Fibroblast of skin of scalp (primary cell): ENCODE measurements at places on chromosomes 6 and 20.

DNA sequence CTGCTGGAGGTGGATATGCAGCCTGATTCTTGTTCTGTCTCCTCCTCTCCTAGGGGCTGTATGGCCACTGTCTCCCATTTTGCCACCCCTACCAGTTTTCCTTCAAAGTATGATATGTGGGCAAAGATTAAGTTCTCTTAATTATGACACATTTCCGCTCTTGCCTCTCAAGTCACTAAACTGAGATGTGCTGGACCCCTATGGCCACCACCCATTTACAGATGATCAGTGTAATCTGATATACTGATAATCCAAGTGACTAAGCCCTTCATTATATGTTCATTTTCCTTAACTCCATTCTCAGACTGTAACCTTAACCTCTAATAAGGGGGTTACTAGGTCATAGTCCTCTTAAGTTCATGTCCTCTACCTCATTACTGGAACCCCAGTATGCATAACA lies 711 bp upstream of the C20orf141 start:
- DNase-seq = no peak

DNA sequence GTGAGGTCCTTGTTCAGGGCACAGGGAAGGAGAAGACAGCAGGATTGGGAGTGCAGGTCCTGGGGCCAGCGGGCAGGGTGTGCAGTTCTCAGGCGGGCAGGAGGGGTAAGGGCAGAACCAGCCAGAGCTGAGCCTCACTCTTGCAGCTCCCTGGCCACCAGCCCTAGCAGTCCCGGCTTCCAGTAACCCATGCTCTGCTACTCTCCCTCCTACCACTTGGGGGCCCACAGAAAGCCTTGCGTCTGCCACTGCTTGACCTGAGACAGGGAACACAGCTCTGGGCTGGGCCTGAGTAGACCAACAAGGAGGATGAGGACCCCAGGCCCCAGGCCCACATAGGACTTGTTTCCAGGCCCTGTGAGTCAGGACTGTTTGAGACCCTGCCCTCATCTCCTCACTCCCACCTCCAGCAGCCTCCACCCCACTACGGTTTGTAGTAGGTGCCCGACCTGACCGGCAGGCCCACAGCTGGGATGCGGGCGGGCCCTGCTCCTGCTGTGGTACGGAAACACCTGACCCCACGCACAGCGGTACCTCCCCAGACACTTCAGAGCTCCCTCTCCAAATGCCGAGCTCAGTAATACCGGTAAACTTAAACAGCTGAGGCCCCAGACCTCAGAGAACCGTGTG lies 39.2 kb downstream of the KCNK5 start:
- DNase-seq = peak; percentile 8

- DNase-seq = no peak
Measured at GRCh38 chr6:113693851-113694250, 163.3 kb upstream of the MARCKS start.

DNA sequence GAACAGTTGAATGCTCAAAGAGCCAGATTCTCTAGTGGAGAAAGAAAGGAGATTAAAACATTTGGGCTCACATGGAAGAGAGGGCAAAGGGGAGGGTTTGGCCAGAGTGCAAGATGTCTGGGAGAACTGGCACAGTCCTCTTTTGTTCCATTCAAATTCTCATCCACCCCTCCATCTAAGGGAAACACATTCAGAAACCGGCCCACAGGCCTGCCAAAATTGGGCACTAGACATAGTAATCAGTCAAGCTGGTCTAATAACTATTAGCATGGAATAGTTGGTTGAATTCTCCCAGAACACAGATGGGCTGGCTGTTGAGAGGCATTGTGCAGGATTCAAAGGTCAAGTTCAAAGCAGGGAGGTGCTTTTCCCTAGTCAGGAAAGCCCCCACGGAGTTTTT lies 341.4 kb upstream of the IRAK1BP1 start:
- no peak for DNase-seq

DNA sequence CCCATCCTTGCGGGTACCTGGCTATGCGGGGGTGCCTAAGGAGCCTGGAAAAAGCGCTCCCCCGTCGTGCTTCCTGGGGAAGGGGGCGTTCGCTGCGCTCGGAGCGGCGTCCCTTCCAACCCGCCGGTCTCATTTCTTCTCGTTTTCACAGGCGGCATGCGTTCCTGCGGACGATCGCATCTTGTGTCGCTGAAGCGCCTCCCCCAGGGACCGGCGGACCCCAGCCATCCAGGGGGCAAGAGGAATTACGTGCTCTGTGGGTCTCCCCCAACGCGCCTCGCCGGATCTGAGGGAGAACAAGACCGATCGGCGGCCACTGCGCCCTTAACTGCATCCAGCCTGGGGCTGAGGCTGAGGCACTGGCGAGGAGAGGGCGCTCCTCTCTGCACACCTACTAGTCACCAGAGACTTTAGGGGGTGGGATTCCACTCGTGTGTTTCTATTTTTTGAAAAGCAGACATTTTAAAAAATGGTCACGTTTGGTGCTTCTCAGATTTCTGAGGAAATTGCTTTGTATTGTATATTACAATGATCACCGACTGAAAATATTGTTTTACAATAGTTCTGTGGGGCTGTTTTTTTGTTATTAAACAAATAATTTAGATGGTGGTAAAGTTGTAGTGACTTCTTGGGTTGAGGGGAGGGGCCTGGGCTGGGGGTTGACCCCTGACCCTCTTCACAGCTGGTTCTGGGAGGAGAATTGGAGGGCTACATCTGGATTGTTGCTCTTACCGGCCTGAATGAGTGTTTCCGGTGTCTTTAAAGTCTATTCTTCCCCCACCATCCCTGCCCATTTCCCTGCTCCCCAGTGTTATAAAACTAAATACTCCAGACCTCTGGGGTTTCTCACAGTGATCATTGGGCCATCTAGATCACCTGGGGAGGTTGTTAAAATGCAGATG lies 1.1 kb downstream of the ID1 start:
- no peak for DNase-seq

GRCh38 chr6:159815410-159815809 lies 15.3 kb downstream of the PNLDC1 start:
- no peak for DNase-seq

DNA sequence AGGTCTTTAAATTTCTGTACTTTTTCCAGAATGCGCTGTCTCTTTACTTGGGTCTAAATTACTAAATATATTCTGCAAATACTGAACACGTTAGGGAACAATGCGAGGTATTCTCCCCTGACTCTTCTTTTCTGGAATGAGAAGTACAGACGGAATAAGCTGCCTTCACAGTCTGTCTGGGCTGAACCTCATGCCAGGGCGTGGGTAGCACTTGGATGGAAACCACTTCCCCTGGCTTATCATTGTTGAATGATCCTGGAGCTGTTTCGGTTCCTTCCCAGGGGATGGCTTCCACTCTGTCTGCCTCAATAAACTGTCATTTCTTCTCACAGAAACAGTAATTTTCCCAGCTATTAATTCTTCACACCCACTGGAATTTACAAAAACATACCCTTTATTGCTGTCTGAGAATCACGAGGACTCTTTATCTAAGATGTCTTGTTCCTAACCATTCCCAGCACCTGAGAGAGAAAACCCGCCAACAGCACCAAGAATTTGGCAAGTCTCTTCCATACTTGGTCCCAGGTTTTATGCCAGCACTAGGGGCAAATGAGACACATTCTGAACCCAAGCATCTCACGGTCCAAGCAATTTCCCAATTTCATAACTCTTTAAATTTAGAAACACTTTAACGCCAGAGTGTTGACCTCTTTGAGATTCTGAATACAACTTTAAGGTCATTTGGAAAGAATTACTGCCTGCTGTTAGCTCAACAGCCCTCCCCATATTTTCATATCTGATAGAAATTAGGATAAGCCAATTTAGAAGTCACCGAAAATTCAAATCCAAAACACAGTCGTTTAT lies 43.2 kb upstream of the ADGRF5 start:
- peak; percentile 18 for DNase-seq

GRCh38 chr20:31908016-31908415 lies 37.6 kb downstream of the TTLL9 start:
- no peak for DNase-seq

DNA sequence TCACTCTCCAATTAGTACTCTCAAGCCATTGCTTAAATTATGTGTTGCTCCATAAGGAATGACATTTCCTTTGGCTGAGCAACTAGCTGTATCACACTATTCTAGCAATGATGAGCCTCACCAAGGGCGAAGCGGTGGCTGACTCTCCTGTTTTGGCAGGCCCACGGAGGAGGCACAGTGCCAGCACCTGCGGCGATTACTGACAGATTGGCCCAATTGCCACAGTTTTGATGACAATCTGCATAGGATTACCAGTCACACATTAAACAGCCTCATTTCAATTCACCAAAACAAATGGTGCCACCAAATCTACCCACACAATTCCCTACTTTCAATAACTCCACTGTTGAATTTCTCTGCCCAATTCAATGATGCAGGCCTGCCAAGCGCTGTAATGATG lies 286.9 kb downstream of the PTPRK start:
- no peak for DNase-seq

DNA sequence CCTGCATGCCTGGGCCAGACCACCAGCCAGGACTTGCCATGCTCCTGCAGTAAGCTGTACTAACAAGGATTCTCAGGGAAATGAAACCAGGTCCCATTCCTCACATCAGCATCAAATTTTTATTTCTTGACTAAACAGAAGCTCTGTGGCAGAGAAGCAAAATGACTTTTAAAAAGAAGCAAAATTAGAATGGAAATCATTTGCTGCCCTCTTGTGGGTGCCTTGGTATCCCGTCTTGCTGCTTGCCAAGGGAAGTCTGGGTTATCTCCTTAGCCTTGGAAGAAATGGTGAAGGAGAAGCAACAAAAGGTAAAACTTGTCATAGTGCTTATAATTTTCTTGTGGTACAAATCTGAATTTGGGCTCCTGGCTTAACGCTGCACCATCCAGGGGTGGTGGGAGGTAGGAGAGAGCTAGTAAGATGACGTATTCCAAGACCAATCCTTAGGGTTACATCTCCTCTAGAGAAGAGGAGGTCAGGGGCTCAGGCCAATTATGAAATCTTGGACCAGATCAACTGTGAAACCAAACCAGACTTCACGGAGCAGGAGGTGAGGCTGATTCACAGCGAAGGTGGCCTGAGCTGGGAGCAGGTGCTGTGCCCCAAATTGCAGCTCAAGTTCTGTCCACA lies 107.5 kb downstream of the FAXC start:
- DNase-seq = peak; percentile 2

DNA sequence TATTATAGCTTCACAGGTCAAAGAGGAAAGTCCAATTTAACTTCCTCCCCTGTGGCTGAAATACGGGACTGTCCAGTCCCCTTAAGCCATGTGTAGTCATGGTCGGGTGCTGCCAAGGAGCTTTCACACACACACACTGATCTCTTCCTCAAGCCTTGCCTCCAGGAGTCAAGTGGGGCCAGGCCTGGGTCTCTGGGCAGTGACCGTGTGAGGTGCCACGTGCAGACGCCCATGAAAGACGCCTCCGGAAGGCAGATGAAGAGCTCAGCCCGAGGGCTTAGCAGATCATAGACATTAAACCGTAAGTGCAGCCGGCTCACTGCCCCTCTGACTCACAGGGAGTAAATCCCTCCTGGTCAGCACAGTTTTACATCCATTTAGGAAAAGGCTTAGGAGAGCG lies 4.2 kb downstream of the GABRR2 start:
- DNase-seq = no peak

- DNase-seq = no peak
Measured at GRCh38 chr6:41353333-41353732, 17.9 kb downstream of the NCR2 start.

GRCh38 chr6:7721649-7722048 lies 4.2 kb upstream of the BMP6 start:
- peak; percentile 64 for DNase-seq

GRCh38 chr6:113719064-113719463 lies 138.1 kb upstream of the MARCKS start:
- no peak for DNase-seq

DNA sequence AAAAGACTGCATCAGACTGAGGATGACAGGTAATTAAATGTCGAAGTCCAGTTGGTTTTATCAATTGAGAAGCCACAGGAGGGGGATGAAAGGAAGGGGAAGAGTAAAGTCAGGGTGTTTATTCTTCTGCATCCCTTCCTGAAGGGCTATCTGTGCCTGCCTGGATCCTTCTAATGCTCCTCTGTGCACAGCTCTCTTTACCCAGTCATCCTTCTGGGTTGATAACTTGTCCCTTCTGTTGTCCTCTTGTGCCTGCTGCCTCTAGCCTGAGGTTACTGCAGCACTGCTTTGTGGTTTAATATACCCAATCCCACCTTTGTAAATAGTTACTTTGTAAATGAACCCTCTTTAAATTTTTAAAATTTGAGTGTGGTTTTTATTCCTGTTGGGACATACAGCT lies 1127.3 kb downstream of the EPHA7 start:
- DNase-seq = no peak

GRCh38 chr6:33888664-33889200 lies 84.9 kb upstream of the MLN start:
- DNase-seq = no peak

- DNase-seq = peak; percentile 86
Measured at GRCh38 chr6:28944412-28944865, 20.7 kb upstream of the TRIM27 start.

- DNase-seq = no peak
Measured at GRCh38 chr20:63357921-63358905, 2.9 kb downstream of the CHRNA4 start.

DNA sequence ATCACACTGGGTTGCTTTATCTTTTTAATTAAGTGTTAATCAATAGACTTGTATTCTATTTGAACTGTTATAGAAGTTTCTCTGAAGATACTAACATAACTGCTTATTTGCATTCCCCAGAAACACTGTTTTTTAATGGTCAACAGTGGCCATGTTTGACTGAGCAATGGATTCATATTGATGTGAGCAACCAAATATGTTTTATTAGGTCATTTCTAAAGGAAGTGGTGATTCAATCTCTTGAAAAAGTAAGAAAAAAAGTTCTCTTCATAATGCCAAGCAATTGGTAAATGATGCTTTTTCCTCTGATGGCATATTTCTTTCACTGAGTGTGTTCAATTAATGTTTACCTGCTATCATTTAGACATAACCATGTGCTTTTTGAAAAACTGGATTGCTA lies 593.0 kb upstream of the CITED2 start:
- DNase-seq = no peak

- DNase-seq = no peak
Measured at GRCh38 chr6:162371121-162371520, 356.4 kb downstream of the PRKN start.

DNA sequence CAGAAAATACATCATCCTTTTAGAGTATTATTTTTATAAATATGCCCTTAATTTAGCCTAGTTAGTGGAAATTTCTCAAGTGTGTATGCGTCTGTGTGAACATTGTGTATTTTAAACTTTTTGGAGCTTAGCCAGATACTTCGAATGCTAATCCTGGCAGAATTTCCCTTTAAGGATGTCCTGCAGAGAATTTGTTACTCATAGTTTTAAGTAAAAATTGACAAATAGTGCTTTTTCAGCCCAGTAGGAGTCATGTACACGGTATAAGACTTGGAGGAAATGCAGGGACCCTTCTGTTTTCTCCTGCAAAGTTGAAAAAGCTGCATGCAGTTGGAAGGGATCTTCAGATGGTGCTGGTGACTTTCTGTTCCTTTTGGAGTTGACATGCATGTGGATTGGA lies at the start of gene FHL5:
Gene FHL5, plus strand, starts transcription at position 243 of the 400 bp plus-strand sequence. CDS start 40,486 bp downstream, outside the sequence.
- DNase-seq = no peak

DNA sequence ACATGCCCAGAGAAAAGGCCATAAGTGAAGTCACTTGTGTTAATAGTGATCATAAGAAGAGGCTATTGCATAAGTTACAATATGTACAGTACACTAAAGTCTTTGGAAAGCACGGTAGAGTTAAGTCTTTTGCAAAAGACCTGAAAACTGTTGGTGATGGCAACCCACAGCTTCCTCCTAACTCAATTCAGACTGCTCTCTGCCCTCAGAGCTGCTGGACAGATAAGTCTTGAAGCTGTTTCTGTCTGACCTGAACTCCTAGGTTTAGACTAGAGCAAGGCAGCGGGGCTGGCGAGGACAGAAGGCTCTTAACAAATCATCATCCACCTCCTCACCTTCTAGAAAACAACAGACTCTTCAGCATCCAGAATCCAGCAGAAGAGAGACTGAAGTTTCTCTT lies 125.4 kb downstream of the CD24 start:
- no peak for DNase-seq
